NCI-H524 treated with DMSO at 0.1 percent for 48 hours (cell line): ENCODE measurements at places on chromosomes 7 and 10.

DNA sequence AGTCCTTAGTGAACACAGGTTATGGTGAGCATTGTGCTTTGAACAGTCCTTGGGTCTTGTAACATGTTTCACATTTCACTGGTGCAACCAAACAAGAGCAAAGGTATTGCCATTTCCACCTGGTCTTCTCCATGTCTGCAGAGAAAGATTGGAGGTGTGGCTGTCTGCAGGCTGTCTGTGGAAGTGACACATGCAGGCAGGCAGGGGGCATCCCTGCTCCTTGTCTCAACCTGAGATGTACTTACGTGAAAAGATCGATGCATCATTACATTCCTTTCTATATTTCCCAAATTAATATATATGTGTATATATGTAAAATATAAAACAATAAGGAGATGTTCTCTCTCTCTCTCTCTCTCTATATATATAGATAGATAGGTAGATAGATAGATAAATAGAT is 54.3 kb downstream of the LRRC18 start:
- no peak for DNase-seq

DNA sequence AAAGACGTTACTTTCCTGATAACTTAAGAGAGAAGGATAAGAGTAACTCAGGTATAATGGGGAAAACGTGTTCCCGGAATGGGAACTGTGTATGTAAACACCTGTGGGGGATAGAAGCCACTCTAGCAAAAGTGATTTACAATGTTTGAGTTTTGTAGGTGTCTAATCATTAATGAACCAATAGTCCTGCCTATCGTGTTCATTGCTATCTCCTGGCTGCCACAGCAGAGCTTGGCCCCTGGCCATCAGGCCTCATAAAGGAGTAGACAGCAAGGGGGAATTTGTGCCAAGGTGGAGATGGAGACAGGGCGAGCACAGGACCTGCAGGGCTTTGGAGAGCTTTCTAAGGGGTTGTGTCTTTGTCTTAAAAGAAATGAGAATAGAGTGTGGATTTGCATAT is 102.1 kb downstream of the GAD2 start:
- no peak for DNase-seq

GRCh38 chr7:76372984-76373833 is 14.4 kb upstream of the YWHAG start:
- DNase-seq = no peak

DNA sequence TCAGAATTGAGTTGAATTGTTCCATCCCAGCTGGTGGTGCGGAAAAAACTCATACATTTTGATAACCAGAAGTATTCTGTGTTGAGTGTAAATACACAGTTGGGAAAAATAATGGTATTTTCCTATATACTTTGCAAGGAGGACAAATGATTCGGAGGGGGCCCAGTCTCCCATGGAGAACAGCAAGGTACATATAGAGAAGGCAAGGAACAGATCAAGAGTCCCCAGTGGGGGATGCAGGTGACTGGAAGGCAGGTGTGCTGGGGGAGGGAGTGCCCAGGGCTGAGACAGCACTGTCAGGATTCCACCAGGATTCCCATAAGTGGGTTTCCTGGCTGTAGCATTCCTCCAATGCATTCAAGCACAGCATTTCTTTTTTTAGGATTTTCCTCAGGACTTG is 10.8 kb upstream of the ADCY1 start:
- DNase-seq = no peak

GRCh38 chr10:49707585-49707984 is 28.1 kb downstream of the C10orf53 start:
- no peak for DNase-seq

- DNase-seq = no peak
These were observed 1.7 kb upstream of the CALML3 start for GRCh38 chr10:5522913-5523560.

GRCh38 chr10:75464478-75465449 is 33.3 kb downstream of the LRMDA start:
- DNase-seq = no peak

- no peak for DNase-seq
These were observed 4.7 kb downstream of the VOPP1 start for GRCh38 chr7:55567571-55567970.

DNA sequence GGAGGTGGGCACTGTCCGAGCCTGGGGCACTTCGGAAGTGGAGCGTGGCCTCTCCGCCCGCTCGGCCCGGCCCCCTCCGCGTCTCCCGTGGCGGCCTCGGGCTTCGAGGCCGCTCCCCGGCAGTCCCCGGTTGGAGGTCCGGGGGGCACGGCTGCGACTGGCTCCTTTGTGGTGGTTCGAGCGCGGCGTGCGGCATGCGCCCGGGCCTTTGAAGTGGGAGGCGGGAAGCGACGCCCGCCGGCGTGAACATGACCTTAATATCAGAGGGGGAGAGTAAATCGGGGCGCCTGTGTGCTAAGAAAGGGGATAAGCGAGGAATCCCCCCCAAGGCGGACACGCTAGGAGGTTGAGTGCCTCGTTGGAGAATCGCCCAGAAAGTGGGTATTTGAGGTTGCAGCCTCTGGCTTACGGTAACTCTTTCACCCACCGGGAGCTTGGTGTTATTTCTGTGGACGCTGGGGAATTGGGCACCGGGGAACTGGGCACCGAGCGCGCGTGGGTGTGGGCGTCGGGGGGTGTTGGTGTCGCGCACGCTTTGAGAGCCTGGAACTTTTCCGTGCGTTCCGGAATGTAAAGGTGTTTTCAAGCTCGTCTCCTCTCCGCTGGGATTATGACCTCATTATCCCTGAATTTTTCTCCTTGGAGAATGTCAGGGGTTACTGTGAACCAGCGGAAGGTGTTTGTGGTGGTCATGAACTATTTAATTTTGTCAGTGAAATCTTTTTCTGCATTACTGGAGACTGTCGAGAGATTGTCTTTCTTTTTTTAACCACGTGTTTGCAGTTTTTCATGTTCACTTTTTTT is 660 bp downstream of the SUV39H2 start:
- no peak for DNase-seq

- DNase-seq = no peak
These were observed 28.6 kb upstream of the LAMB4 start for GRCh38 chr7:108158776-108159175.

GRCh38 chr10:76736815-76737618 is 900.6 kb downstream of the KCNMA1 start:
- DNase-seq = no peak

DNA sequence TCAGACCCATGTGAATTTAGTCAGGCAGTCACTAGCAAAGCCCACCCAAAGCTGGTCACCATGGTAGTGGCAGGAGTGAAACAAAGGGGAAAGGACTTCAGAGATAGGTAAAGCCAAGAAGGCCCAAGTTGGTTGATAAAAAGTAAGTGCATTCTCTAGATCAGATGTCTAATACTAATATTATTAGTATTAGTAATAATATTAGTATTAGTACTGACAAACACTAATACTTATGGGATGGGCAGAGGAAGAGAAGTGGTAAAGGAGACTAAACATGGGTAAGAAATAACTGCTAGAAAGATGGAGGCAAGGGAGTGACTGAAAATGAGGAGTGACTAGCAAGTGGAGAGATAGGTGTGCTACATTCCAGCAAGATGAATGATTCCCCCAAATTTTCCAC is 46.6 kb upstream of the PHYHIPL start:
- no peak for DNase-seq

DNA sequence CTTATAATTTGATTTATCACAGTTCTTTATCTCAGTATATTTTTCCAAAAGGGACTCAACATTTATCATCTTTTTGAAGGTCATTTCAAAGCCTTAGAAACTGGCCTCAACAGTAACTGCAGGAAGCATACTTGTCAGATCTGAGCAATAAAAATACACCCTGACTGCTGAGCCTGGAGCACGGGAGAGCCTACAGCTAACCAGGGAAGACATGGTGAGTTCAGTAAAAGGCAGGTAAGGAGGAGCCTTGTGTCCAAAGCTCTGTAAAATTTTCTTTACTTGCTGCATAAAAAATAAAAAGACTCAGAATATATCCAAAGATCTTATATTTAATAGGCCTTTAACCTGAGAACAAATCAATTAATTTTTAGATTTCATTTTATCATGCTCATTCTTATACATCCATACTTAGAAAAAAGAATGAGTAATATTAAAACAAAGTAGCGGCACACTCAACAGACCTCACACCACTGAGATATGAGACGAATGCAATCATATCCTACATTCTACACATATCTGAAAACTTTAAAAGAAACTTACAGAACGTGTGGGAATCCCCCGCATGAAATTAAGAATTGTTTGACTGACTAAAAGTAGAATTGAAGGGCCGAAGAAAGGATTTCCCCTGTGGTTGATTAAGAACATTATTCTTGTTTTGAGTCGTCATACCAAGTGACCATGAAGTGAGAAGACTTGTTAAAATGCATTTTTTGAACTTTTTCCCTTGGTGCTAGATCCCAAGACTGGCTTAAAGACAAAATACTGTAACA is 296.4 kb upstream of the MKLN1 start:
- DNase-seq = no peak

DNA sequence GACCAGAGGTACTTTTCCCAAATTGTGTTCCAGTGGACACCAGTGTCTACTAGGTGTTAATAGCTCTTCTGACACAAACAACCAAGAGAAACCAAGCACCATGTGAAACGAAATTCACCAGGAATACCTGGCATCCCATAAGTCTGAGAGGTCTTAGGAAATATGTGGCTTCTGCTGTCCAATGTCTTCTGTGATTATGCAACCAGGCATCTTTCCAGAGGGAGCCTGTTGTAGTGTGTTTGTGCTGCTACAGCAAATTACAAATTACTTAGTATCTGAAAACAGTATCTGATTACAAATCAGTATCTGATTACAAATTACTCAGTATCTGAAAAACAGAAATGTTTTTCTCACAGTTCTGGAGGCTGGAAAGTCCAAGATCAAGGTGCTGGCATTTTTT is 133.6 kb upstream of the NPVF start:
- DNase-seq = no peak

- DNase-seq = no peak
These were observed 237.0 kb downstream of the EXOC4 start for GRCh38 chr7:133489906-133490305.

DNA sequence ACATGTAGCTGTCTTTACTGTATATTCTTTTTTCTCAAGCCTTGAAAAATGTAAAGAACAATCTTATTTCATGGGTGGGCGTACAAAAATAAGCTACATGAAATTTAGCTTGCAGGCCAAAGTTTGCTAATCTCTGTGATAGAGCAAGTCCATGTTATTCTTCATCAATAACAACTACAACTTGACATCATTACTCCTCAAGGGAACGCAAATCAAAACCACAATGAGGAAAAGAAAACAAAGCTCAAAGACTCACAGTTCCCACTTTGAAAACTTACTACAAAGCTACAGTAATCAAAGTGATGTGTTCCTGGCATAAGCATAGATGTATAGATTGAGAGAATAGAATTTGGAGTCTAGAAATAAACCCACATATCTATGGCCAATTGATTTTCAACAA is 62.5 kb downstream of the GNA12 start:
- DNase-seq = no peak

- no peak for DNase-seq
These were observed 18.6 kb upstream of the IFIT2 start for GRCh38 chr10:89283025-89283935.

DNA sequence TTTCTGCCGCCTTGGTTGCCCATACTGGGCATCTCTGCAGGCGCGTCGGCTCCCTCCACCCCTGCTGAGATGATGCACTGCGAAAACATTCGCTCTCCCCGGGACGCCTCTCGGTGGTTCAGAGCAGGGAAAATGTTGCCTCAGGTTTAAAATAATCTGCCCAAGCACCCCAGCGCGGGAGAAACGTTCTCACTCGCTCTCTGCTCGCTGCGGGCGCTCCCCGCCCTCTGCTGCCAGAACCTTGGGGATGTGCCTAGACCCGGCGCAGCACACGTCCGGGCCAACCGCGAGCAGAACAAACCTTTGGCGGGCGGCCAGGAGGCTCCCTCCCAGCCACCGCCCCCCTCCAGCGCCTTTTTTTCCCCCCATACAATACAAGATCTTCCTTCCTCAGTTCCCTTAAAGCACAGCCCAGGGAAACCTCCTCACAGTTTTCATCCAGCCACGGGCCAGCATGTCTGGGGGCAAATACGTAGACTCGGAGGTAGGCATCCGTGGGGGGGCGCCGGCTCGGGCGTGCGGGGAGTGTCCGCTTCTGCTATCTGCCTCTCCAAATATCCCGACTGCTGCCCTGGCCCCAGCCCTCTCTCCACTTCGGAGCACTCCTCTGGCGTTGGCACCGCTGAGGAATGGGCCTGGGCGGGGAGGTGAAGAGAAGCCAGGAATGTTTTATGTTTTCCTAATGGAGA is at the start of gene CAV1:
Gene CAV1 (plus strand): TSS at position 428 of the 689 bp plus-strand sequence. CDS start 27 bp downstream, at position 455.
- no peak for DNase-seq

DNA sequence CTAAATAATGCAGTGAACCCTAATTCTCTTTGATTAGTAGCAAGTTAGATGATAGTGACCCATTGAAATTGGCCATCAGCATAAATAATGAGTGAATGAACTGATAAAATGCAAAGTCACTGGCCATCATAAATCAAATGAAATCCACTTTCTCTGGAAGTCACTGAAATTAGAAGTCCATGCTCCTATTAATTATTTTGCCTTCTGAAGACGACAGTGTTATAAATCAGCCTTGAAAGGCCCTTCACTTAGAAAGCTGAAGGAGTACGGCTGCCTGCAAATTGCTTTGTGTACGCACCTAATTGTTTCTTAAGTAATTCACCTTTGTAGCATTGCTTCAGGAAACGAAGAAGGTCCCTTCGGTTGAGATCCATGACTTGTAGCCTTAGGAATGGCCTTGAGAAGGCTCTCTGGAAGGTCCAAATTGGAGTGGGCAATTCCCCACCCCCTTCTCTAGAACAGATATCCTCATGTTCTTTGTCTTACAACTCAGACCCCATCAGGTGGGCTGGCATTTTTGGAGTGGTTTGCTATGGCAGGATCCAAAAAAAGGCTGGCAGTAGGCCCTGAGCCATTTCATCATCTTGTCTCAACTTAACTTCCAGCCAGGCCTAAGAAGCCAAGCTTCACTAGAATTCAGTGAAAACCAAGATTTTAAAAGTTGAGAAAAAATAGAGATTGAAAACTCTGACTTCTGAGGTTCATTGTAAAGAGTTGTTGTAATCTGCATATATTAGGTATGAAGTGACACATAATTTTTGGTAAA is 420.3 kb downstream of the LRMDA start:
- no peak for DNase-seq

GRCh38 chr10:17516376-17516775 is 62.0 kb upstream of the ST8SIA6 start:
- DNase-seq = no peak

DNA sequence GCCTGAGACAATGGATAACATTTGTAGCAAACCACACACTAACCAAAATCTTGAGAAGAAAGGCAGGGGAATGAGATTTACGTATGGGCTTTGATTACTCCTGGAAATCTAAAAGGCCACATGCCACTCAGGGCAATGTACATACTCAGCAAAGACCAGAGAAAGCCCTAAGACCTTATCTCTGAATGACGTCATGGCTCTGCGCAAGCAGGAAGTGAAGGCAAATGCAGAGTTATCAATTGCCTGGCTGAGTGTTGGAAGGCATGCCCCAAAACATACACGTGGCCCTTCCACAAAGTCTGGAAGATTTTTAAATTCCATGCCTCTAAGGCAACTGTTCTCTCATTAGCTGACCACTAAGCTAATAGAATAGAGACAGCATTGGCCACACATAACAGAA is 90.9 kb upstream of the NRBF2 start:
- DNase-seq = no peak

GRCh38 chr10:50503661-50504320 is 120.0 kb downstream of the SGMS1 start:
- DNase-seq = no peak

- no peak for DNase-seq
These were observed 152.6 kb upstream of the KLF14 start for GRCh38 chr7:130886438-130887135.

GRCh38 chr10:117581961-117582360 is 39.4 kb downstream of the EMX2 start:
- DNase-seq = no peak

- no peak for DNase-seq
These were observed 8.4 kb upstream of the SLC16A12 start for GRCh38 chr10:89543841-89544240.

- DNase-seq = no peak
These were observed 83.4 kb downstream of the PALS2 start for GRCh38 chr7:24656608-24657007.
